AG08395 (cell line): ENCODE measurements at places on chromosomes 12 and 14.

GRCh38 chr12:78963439-78964227 is 99.1 kb downstream of the SYT1 start:
- DNase-seq: no peak

DNA sequence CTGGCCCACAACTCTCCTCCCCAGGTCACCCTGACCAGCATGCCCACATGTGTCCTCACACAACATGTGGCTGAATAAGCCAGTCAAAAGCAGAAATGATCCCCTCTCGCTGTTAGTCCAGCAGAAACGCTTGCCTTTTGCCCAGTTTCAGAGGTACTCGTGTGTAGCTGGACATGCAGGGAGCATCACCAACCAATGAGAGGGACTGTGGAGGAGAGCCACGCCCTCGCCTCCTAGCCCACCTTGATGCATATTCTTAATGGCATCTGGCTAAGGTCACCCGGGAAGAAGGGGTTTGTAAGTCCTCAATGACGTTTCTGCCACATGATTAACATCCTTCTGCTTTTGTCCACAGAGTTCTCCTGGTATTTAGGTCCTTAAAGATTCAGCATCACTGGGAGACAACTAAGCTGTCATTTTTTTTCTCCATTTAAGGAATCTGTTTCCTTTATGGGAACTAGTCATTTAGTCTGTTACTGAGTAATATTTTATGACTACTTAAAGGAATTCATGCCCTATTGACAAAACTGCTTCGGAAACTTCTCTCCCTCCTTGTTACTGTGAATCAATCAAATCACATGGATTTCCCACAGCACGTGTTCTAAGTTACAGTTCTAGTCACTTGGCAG is 134.0 kb downstream of the GCH1 start:
- no peak for DNase-seq

- no peak for DNase-seq
Measured at GRCh38 chr12:275812-276211, 13.2 kb upstream of the SLC6A13 start.

DNA sequence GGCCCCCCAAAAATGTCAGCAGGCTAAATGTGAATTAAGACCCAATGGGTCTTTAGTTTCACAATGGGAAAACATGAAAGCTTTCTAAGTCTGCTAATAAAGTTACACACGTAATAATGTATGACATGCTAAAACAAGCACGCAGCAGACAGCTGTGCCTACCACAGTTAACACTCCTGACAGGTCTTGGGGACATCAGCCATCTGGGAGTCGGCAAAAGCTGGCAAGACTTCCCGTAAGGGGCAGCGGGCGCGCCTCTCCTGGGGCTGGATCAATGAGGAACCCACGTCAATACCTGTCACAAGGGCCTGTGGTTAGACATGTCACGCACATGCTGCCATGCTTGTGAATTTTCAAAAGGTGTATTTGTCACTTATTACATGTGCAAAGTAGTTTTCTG is 45.0 kb downstream of the ACTN1 start:
- no peak for DNase-seq

DNA sequence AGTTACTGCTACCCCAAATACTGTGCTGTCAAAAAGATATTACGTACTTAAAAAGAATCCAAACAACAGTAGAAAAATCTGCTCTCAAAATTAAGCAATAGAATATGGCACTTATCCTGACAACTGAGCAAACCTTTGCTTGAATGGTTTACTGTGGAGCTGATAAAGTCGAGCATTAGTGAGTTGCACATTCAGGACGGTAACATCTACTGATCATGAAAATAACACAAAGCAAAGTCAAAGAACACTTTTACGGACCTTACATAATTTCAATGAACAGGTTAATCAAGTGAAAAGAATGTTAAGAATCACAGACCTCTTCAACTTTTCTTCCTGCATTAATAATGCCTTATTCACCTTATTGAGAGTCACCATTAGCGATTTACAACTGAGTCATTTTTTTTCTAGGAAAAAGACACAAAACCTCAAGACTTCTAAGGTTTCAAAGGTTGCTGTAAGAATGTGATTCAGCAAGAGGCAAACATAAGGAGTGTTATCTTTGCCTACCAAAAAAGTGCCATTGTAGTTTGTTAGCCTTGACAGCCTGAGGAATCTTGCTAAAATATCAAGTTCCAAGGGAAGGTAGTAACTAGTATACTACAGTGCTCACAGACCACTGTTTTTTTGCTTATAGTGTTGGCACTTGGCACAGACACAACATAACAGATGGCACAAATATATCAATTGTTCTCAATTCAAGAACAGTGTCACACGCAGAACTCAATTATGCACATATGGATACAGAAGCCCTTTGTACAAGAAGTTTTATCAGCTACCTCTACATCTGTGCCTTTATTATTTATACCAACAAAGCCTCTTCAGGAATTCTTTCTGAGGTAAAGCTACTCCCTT is 334.2 kb upstream of the RPL10L start:
- DNase-seq: no peak

DNA sequence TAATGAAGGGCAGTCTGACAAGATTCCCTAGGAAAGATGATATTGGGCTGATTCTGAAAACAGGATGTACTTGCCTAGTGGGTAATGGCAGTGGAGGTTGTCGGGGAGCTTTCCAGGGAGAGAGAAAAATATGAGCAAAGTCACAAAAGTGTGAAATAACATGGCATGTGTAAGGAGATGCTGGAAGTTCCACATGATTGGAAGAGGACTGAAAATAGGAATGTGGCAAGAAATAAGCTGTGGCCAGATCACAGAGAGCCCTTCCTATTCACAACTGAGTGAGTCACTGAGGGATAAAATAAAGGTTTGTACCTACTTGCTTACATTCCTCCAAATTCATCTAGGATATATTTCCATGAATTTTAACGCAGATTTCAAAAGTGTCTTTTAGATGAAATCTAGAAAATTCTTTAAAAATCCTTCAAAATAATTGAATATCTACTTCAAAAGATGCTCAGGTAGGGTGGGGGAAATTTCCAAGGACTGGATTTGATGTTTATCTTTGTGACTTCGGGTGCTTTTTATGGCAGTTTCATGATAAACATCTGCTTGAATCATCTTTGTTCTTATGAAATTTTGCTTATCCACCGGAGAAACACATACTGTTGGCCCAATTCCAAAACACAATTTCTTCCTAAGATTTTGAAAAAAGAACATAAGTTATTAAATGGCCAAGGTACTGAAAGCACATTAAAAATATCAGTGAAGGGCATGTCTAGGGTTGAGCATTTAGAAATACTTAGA is 36.3 kb upstream of the SLC2A13 start:
- no peak for DNase-seq

DNA sequence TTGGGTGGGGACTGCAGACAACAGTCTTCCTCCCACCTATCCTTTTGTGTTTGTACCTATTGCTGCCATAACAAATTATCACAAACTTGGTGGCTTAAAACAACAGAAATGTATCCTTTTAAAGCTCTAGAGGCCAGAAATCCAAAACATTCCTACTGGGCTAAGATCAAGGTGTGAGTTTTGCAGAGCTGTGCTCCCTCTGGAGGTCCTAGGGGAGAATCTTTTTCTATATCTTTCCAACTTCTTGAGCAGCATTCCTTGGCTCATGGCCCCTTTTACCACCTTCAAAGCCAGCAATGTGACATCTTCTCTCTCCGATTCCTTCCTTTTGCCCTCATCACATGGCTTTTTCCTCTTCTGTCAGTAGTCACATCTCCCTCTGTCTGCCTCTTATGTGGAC is 190.6 kb downstream of the TTC8 start:
- DNase-seq: no peak

- no peak for DNase-seq
Measured at GRCh38 chr14:103923863-103924262, 4.4 kb upstream of the TDRD9 start.

DNA sequence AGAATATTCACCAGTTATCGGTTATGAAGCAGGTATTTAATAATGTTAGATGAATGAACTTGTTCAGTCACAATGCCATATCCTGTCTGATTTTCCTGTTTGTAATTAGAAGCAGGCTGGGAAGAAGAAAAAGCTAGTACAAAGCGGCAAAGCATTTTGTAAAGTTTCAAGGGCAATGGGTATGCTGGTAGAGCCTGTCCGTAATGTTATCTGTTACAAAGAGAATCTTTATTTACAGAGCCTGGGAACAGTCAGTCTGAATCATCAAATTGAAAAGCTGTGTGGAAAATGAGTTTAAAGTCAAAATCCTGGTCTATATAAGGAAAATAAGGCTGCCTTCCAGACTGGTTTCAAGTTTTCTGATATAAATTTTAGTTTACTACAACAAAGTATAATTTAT is 40.5 kb downstream of the PARP11 start:
- no peak for DNase-seq

DNA sequence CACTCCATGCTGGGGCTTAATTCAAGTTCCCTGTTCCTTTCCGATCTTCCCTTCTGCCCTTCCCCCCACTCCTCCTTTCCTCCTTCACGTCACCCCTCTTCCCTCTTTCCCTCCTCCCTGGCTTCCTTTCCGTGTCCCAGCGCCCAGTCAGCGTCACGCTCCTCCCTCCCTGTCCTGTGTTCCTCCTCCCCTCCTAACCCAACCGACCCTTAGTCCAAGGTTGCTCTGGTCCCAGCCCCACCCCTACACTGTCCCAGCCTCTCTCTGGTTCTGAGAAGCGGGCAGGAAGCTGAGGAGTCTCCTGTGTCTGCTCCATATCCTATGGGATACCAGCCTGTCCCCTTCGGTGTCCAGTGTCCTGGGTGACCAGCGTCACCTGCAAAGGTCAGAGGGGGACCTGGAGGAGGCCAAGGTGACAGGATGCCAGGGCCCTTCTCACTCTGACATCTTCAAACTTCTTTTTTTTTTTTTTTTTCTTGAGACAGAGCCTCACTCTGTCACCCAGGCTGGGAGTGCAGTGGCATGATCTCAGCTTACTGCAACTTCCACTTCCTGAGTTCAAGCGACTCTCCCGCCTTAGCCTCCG is 56.2 kb upstream of the TSPAN9 start:
- DNase-seq: no peak

- DNase-seq: no peak
Measured at GRCh38 chr14:74888164-74889158, 6.7 kb downstream of the DLST start.

- DNase-seq: no peak
Measured at GRCh38 chr14:95918466-95918865, 41.8 kb downstream of the TUNAR start.

DNA sequence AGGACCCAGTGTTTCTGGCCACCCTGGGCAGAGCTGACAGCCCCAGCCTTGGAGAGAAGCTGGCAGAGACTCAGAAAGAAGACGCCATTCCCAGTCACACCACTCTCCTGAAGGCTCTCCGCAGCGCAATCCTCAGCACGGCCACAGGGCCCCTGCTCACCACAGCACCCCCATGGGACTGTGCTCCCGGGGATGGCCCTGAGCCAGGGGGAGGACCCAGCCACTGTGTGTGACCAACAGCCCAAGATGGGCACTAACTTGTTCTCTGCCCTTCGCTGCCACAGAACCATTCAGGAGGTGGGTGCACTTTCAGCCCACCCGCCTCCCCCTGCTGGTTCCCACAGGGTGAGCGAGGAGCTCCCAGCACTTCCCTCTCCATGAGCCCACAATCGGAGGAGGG is 57.1 kb downstream of the CCNK start:
- DNase-seq: no peak

DNA sequence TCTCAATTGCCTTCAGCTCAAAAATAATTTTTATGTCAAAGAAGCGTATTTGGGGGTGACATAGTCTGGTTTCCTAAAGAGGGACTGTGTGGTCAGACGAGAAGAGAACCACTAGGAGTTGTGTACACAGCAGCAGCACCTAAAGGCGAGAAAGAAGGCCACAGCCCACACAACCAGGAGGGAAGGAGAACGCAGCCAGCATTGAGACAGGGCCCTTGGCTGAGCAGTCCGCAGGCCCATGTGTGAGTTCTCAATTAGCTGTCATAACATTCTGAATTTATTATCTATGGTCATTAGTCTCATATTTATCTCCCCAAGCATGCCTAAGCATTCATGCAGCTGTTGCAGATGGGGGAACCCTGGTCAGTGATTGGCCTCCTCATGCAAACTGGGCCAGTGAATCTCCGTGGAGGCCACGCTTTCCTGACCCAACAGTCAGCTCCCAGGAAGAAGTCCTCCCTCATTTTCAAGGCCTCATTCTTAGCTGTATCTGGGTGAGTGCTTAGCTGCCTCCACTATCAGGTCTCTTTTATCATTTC is 81.2 kb upstream of the ATF7IP start:
- no peak for DNase-seq

GRCh38 chr14:106850913-106851825 is 1324.8 kb downstream of the TMEM121 start:
- no peak for DNase-seq

GRCh38 chr12:110028323-110028722 is 20.0 kb downstream of the C12orf76 start:
- DNase-seq: no peak

- no peak for DNase-seq
Measured at GRCh38 chr12:125453751-125454150, 388.5 kb downstream of the AACS start.

DNA sequence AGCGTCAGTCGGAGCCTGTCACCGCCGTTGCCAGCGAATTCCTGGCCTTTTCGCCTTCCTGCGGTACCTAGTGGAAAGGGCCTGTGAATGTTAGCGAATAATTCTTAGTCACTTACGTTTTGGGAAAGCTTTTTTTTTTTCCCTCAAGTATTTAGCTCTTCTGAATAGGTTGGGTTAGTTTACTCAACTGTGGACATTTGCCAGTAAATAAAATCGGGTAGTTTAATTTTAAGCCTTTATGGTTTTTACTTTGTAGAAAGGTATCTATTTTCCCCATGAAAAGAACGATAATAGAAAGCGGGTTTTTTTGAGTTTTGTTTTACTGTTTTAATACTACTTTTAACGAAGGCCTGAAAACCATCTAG is 1.7 kb downstream of the YY1 start:
- no peak for DNase-seq

DNA sequence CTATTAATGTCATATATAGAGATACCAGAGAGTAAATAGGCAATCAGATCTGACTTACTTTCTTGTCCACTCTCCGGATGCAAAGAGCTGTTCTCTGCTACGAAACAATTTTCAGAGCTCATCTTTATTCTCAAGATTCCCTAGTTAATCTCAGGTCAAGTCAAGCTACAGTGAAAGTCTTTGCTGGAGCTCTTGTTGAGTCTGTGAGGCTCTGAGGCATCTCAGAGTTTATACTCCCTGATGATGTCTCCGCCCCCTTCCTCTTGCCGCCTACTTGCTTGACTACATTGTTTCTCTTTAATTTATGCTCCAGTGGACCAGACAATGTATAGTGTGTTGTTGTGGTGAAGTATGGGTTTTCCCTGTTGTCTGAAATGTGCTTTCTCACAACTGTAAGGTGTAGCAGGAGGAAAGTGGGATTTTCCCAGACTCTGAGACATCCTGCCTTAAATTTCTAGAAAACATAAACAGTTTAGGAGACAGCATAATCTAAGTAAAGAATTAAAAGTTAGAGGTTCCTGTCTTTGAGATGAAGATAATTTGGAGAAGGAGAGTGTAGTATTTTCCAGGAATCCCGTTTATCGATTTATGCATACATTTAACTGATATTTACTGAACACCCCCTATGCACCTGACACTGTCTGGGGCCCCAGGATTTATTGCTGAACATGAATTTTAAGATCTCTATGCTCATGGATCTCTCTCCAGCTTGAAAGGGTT is at the start of gene CD69:
CD69 (minus strand) TSS at position 203 of the 720 bp plus-strand sequence; CDS start at position 122, 81 bp downstream.
- no peak for DNase-seq
